Activated T-cell treated with anti-CD3 and anti-CD28 coated beads, Interleukin-2, amount 50 U/mL, for 24 hours (primary cell): ENCODE measurements at places on chromosomes 16 and 17.

GRCh38 chr16:54912720-54913119 is 17.9 kb upstream of the IRX5 start:
- no peak for DNase-seq

GRCh38 chr17:78113804-78114785 is 14.5 kb downstream of the TMC6 start:
- no peak for DNase-seq

DNA sequence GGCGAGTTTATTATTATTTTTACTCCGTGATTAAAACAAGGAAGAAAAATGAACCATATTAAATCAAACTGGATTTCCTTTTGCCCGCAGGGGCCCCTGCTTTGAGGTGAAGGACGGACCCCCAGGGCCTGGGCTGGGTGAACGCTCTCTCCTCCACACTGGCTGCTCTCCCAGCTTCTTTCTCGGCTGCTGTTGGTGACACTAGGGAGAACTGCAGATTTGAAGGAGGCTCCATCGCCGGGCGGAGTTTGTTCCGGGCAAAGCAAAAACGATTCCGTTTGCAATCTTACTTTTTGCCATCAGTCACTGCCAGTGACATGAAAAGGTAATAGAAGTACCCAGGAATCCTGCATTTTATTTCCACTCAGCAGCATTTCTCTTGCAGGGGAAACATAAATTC is 221.6 kb upstream of the SDK2 start:
- no peak for DNase-seq

- DNase-seq = no peak
Measured at GRCh38 chr17:4055014-4055413, 87.8 kb downstream of the ZZEF1 start.

DNA sequence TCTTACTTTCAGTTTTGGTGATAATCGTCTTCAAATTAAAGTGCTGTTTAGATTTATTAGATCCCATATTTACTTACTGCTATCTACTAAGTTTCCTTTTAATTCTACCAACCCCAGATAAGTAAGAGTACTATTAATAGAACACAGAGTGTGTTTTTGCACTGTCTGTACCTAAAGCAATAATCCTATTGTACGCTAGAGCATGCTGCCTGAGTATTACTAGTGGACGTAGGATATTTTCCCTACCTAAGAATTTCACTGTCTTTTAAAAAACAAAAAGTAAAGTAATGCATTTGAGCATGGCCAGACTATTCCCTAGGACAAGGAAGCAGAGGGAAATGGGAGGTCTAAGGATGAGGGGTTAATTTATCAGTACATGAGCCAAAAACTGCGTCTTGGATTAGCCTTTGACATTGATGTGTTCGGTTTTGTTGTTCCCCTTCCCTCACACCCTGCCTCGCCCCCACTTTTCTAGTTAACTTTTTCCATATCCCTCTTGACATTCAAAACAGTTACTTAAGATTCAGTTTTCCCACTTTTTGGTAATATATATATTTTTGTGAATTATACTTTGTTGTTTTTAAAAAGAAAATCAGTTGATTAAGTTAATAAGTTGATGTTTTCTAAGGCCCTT is 56.8 kb downstream of the HLF start:
- no peak for DNase-seq
